ENCODE measurements at places on chromosomes 2 and 18.

DNA sequence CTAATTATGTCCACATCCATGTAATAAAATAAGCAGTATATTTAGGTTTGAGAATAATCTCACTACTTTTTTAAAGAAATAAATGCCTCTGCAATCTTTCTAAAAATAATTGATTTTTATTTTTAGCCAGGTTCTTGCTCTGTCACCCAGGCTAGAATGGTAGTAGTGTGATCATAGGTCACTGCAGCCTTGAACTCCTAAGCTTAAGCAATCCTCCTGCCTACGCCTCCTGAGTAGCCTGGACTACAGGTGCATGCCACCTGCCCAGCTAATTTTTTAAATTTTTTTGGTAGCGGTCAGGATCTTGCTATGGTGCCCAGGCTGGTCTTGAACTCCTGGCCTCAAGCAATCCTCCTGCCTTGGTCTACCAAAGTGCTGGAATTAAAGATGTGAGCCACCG, 133.3 kb downstream of the CAMKMT start:
- DNase-seq, result no peak

- DNase-seq, result no peak
These were observed 1752.4 kb upstream of the CELF4 start for GRCh38 chr18:39318008-39318407.

DNA sequence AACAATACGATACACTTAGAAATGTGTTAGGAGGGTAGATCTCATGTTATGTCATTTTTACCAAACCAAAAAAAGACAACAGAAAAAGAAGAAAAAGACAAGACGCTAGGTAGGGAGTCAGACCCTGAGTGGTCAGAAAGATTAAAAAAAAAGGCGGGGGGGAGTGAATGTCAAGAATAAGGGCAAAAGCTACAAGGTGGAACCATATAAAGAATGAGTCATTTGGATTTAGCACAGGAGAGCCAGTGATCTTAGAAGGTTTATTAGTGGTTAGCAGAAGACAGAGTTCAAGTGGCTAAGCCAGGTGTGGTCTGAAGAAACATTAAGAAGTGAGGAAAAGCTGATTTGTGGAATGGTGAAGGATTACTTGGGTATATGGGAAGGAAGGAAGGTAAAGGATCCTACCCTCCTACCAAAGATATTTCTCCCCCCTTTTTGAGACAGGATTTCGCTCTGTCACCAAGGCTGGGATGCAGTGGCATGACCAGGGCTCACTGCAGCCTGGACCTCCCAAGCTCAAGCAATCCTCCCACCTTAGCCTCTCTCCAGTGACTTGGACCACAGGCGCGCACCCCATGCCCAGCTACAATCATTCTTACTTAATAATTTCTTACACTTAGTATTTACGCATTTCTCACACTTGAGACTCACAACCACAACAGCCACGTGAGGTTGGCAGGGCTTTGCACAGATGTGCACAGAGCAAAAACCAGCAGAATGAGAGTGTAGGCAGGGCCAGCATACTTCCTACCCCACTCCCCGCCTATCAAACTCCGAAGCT, 2.6 kb downstream of the DSC2 start:
- DNase-seq, result no peak

DNA sequence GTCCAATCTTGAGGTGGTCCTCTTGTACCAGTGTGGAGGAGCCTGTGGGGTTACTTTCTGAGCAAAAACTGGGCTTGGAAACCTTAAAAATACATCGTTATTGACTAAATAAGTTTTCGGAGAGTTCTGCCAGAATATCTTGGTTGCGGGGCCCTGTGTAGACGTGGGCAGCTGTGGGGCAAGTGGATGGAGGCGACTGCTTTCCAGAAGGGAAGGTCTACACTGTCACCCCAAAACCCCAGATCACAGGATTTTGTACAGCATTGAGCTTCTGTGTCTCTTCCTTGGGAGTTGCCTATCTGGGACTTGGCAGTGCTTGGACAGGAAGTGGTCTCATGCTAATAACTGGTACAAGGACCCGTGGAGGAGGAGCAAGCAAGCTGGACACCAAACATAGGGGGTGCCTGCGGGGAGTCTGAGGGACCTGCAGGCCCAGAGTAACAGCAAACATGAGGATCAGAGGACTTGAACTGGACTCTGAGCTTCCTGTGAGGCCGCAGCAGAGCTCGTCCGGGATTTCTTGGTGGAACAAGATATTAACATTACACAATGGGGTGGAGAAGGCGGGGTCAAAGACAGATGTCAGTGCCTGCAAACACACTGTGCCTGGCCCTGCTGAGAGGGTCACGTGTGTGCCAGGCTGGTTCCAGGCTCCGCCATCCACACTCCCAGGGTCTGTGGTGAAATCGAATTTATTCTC, 48.0 kb upstream of the CTLA4 start:
- DNase-seq, result no peak

DNA sequence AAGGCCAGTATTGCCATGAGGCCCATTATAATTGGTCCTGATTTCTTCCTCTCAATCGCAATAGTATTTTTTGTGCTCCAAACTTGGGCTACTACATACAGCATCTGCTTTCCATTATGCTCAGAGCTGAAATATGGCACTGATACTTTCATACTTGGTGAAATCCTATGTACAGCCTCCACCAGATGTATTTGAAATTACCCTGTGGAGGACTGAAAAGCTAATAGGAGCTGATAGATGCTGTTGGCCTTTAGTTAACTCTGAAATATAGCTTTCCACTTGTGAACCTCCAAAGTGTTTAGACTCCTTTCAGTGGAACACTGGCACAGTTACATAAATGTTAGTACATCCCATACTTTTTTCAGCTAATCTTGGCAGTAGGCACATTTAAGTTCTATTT, 205.7 kb downstream of the NEDD4L start:
- no peak for DNase-seq

GRCh38 chr2:9097239-9097638, 93.8 kb upstream of the MBOAT2 start:
- no peak for DNase-seq

DNA sequence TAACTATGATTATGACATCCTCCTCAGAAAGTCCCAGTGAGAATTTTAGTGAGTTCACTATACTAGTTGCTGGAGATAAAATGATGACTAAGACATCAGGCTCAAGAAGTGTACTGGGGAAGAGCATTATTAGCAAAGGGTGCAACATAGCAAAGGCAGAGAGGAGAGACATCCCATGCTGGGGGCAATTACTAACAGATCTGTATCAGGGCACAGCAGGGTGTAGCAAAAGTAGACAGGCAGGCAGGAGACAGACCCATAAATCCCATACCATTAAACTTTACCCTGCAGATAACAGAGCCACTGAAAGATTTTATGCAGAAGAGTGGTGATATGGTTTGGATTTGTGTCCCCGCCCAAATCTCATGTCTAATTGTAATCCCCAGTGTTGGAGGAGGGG, 161.7 kb downstream of the SP3 start:
- no peak for DNase-seq

DNA sequence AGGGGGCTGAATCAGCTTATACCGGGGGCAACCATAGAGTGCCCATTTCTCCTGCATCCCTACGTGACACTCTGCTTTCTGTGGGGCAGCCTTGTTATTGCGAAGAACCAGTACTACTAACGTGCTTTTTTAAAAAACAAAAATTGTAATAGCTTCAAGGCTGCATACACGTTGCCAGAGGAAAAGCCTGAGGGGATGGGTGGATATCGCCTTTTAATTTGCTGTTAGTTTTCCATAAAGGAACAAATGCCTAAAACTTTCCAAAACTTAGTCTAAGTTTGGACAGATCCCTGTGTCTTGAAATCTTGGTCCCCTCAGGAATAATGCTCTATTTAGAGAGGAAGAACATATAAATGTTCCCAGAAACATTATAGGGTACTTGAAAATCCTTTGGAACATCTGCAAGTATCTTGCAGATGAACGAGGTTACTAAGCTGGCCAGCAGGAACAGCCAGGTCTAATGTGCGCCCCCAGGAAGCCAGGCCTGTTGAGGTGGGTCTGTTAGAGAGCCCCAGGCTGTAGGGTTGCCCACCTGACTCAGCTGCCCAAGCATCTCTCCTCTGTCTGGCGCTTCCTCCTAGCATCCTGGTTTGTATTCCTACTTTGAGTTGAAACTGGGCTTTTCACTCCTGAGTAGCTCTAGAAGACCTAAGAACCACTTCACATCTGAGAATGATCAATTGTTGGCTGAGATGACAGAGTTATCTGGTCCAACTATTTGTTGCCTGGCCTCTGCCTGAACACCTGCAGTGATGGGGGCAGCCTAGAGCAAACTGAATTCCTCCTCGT, 96.9 kb downstream of the TGOLN2 start:
- DNase-seq, result no peak

- no peak for DNase-seq
These were observed 436.3 kb downstream of the CBLN2 start for GRCh38 chr18:72107647-72108383.

DNA sequence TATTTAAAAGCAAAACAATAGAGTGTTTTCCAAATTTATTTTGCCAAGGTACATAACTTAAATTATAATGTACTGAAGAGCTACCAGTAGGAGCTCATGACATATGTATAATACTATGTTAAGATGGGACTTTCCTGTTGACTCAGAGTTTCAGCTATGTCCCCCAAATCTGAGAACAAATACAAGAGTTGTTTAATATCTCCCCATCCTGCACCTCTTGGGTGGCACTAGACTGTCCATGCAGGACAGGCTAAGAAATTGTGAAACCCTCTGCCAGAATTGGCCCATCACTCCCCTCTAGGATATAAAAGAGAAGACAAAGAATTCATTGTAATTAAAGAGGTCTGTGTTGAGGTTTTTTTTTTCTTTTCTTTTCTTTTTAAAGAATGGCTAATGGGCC, 21.7 kb upstream of the CTAGE1 start:
- DNase-seq, result no peak

- DNase-seq, result no peak
These were observed 3.6 kb downstream of the BIRC6 start for GRCh38 chr2:32360416-32360815.

GRCh38 chr18:70195852-70196434, 9.5 kb downstream of the RTTN start:
- no peak for DNase-seq

- DNase-seq, result no peak
These were observed 128.4 kb downstream of the PDE1A start for GRCh38 chr2:182298456-182298855.

GRCh38 chr2:53859206-53860181, at the start of gene GPR75:
GPR75 (minus strand) TSS chr2:53859967; CDS start chr2:53854756, 5,211 bp downstream.
- DNase-seq, result no peak

DNA sequence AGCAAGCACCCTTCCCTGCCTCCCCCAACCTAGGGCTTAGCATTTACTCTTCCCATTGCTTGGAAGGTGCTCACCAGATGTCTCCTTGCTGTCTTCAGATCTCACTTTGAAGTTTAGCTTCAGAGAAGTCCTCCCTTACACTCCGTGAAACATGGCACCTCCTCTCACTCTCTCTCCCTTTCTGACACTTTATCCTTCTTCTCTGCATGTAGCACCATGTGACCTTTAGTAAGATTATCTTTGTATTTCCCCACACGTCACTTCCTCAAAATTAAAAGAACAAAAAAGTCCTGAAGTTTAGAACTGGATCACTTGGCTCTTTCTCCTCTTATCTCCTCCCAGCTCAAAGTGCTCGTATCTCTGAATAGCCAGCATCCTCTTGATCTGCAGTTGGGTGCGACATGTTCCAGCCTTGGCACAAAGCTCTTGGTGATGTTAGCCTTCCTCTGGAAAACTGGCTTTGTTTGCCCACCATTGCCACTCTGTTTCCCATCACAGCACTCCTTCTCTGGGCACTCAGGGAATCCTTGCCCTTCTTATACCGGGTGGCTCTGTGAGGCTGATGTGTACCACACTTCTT, 40.6 kb upstream of the EPAS1 start:
- DNase-seq, result no peak

- no peak for DNase-seq
These were observed 35.3 kb downstream of the MROH2A start for GRCh38 chr2:233813236-233814055.

- no peak for DNase-seq
These were observed 4.9 kb downstream of the NEMP2 start for GRCh38 chr2:190529486-190530247.

GRCh38 chr2:68747900-68748299, 13.3 kb downstream of the ARHGAP25 start:
- no peak for DNase-seq

- DNase-seq, result no peak
These were observed 12.2 kb downstream of the GPR17 start for GRCh38 chr2:127658146-127658545.

- DNase-seq, result no peak
These were observed 8.9 kb upstream of the AFF3 start for GRCh38 chr2:100151310-100151709.

- DNase-seq, result no peak
These were observed 5.3 kb upstream of the KCTD18 start for GRCh38 chr2:200515155-200515554.

- DNase-seq, result no peak
These were observed 3.6 kb downstream of the ZAP70 start for GRCh38 chr2:97716695-97717612.

DNA sequence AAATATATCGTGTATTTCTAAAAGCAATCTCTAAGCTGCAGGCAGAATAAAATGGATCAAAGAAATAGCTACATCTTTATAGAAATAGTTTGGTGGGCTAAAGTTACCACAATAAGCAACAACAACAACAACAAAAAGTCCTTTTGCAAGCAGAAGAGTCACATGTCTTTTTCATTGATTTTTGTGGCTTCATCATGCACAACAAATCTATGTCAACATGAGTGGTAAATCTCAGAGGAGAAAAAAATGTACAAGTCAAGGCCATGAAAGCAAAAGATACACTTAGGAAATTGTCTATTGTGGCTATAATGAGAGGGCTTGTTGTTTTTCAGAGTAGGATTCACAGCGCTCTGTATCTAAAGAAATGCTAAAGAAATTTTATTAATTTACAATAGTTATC, 269.7 kb downstream of the GRB14 start:
- DNase-seq, result no peak

DNA sequence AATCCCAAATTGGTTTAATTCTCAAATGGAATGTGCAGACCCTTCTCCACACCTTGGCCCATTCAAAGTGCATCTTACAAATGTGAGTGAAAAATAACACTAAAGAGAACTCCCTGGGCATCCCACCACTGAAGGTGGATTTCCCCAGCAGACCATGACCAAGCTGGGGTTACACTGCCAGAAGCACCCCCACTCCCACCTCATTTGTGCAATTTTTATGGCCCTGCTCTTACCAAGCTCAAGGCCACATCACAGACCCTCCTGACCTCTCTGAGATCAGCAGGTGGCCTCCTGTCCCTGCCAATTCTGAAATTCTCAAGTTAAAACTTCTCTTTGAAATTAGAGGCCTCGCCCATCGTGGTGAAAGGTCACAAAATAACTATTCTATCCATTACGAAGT, 21.6 kb downstream of the SIGLEC15 start:
- DNase-seq, result no peak

DNA sequence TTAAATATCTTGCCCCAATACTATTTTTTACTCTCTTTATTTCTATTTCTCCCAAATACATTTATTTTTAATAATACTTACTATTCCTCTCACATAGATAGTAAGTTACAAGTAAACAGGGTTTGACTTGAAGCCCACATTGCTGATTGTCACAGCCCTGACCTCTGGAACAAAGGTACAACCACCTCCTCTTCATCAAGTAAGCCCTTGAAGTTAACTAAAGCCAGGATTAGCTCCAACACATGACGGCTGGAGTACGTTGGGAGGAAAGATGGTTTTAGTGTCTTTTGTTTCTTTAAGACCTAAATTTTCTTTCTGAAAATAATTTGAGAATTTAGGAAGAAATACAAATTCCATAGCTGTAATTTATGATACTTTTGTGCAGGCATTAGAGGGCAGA, 949 bp downstream of the MYOM1 start:
- DNase-seq, result no peak

- no peak for DNase-seq
These were observed 107.2 kb downstream of the RNF152 start for GRCh38 chr18:61785588-61785987.

Data from stimulated activated CD4-positive, alpha-beta T cell treated with anti-CD3 and anti-CD28 coated beads, Interleukin-4, amount 100 ng/mL, for 48 hours (primary cell).